Kidney (tissue), 22 donors: ENCODE measurements at places on chromosomes 5 and 9. TPM values are rescaled to one million over a fixed set of nuclear protein-coding genes. Genes with fewer than 3 reads are reported as not detected.

The MINAR2 gene
- not detected for polyA plus RNA-seq

The OBP2B gene
- not detected for polyA plus RNA-seq

The NUTM2G gene
- polyA plus RNA-seq = not detected

- H3K36me3 ChIP-seq = no peaks in the 10 kb centered on the region
- H3K4me3 ChIP-seq = no peak overlapping the region
- DNase-seq = no peak
- H3K27ac ChIP-seq = no peak overlapping the region
Observed at GRCh38 chr5:125316391-125316790, 570.0 kb upstream of the ZNF608 start.

The MEF2C gene
- polyA plus RNA-seq = 5.3 TPM

DNA sequence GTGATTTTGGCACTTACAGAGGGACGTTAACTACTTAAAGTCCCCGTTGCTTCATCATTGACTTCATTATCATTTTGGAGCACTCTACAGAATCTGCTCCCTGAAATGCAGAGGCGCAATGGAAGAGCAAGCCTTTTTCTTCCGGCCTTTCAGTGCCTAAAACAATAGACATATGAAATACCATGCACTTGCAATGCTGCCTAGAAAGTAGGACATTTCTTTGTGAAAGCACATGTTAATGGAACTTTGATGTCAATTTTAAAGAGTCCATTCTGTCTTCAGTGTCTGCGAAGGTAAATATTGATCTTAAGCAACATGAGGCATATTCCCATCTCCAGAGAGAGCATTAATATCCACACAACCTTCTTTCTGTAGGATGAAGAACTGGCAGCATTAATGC, 36.3 kb downstream of the ITGA2 start:
- H3K4me3 ChIP-seq = no peak overlapping the region
- no peak overlapping the region for H3K27ac ChIP-seq
- H3K4me1 ChIP-seq = peaks cover 8% of the 10 kb centered on the region
- no peaks in the 10 kb centered on the region for H3K27me3 ChIP-seq
- H3K36me3 ChIP-seq = no peaks in the 10 kb centered on the region

DNA sequence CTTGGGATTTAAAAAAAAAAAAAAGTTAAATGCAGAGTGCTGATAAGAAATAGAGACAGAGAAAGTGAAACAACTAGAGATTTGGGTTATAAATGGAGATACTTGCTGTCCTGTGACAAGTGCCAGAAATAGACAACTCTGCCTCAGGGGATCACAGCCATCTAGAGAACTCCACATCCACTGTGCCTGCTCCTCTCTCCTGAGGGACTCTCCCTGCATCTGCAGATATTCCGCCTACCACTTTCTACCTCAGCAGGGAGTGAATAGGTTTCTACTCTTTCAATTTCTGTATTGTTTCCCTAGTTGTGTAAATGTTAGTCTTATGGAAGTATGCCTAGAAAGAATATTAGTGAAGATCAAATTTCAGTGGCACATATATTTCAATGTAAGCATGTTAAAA, 307.2 kb downstream of the HTR1A start:
- no peaks in the 10 kb centered on the region for H3K4me1 ChIP-seq
- H3K27ac ChIP-seq = no peak overlapping the region
- no peaks in the 10 kb centered on the region for H3K36me3 ChIP-seq
- DNase-seq = no peak
- no peaks in the 10 kb centered on the region for H3K27me3 ChIP-seq

DNA sequence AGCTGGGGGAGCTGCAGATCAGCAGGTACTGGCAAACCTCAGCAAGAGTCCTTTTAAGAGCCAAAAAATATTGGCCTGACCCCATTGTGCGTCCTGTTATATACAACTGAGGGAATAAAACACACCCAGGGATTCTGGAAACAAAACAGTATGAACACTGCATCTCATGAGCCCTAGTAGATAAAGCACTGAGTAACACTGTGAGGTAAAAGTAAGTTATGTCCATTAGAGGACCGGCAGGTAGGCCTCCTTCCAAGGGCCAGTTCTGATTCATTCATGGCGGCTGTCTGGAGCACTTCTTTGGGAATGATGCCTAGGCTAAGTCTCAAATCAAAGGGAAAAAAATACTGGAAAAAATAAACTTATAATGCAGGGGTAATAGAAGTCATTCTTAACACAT, 64.9 kb downstream of the PDE4D start:
- H3K36me3 ChIP-seq = no peaks in the 10 kb centered on the region
- peaks cover 5% of the 10 kb centered on the region for H3K4me1 ChIP-seq
- H3K27ac ChIP-seq = no peak overlapping the region
- no peak overlapping the region for H3K4me3 ChIP-seq

DNA sequence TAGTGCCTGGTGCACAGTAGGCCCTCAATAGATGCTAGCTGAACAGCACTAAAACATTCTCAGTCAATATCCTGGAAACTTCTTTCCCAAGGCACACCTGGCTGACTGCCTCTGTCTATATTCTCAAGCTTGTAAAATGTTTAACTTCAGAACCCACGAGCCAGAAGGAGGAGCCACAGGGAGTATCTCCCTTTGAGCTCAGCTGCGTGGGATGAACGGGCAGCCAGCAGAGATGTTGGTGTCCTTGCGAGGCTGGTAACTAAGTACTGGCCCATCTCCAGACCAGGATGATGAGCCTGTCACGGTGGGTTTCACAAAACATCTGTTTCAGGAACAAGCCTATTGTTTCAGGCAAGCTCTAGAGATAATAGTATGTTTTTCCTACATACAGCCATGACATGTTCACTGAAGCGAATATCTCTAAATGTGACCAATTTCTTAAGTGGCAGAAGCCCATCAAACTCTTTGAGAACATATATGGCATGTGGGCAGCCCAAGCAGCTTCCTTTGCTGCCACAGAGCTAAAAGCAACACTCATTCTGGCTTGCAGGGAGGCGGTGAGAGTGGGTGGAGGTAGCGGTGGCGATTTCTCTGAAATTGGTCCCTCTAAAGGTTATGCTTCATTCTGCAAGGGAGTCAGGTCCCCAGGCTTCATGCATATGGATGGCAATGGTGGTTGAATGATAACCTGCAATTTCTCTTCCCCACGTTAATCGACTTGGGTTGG, 206.2 kb downstream of the TTLL11 start:
- H3K27me3 ChIP-seq = no peaks in the 10 kb centered on the region
- no peak overlapping the region for H3K4me3 ChIP-seq
- no peaks in the 10 kb centered on the region for H3K36me3 ChIP-seq

DNA sequence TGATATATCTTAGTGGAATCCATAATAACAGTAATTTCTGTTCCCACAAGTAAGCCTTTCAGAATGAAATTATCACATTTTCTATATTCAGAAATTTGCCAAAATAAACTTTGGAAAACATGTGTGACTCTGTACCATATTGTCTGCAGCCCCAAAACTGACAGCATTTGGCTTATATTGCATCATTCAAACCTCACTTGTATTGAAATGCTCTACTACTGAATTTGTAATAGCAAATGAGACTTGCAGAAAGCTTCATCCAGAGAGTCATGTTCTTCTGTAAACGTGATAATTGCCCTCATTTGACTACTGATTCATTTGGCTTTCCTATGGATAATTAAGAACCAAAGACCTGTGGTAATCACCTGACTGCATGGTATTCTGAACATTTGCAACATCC, 1249.5 kb upstream of the CDH18 start:
- no peak overlapping the region for H3K4me3 ChIP-seq
- no peaks in the 10 kb centered on the region for H3K36me3 ChIP-seq
- no peaks in the 10 kb centered on the region for H3K27me3 ChIP-seq

The SLC46A2 gene
- polyA plus RNA-seq = not detected

- no peak overlapping the region for H3K4me3 ChIP-seq
- H3K36me3 ChIP-seq = no peaks in the 10 kb centered on the region
- no peaks in the 10 kb centered on the region for H3K27me3 ChIP-seq
- H3K4me1 ChIP-seq = no peaks in the 10 kb centered on the region
- no peak overlapping the region for H3K27ac ChIP-seq
- DNase-seq = peak; percentile 15
Observed at GRCh38 chr5:8184455-8185063, 315.6 kb downstream of the MTRR start.

DNA sequence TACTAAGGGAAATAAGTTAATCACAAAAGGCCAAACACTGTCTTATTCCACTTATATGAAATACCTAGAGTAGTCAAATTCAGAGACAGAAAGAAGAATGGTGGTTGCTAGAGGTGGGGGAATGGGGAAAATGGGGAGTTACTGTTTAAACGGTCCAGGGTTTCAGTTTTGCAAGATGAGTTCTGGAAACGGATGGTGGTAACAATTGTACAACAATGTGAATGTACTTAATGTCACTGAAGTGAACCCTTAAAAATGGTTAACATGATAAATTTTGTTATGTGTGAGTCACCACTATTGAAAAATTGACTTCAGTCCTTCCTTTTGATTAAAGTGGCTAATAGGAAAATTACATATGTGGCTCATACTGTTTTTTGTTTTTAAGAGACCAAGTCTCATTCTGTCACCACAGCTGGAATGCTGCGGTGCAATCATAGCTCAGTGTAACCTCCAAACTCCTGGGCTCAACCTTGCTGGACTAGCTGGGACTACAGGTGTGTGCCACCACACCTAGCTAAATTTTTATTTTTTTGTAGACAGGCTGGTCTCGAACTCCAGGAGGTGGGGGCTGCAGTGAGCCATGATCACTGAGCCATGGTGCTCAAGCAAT, 8.7 kb downstream of the UBQLN1 start:
- no peak for DNase-seq
- H3K4me3 ChIP-seq = no peak overlapping the region
- H3K27ac ChIP-seq = no peak overlapping the region
- H3K36me3 ChIP-seq = no peaks in the 10 kb centered on the region
- no peaks in the 10 kb centered on the region for H3K27me3 ChIP-seq
